ENCODE measurements at places on chromosomes 1 and 21. TPM values are rescaled to one million over a fixed set of nuclear protein-coding genes. Genes with fewer than 3 reads are reported as not detected.
A peak's percentile ranks its signal among the peaks of the same experiment; 100 is the strongest.

- peaks cover 49% of the 10 kb centered on the region for H3K36me3 ChIP-seq
- DNase-seq = no peak
- H3K27ac ChIP-seq = no peak overlapping the region
- H3K4me1 ChIP-seq = peaks cover 2% of the 10 kb centered on the region
These were observed 22.6 kb downstream of the STX12 start for GRCh38 chr1:27795601-27796000.

- H3K4me3 ChIP-seq = no peak overlapping the region
- peaks cover 5% of the 10 kb centered on the region for H3K4me1 ChIP-seq
- H3K27ac ChIP-seq = no peak overlapping the region
- H3K36me3 ChIP-seq = peaks cover 76% of the 10 kb centered on the region
- no peak for DNase-seq
- no peaks in the 10 kb centered on the region for H3K27me3 ChIP-seq
These were observed 112.6 kb downstream of the MACF1 start for GRCh38 chr1:39317111-39317510.

DNA sequence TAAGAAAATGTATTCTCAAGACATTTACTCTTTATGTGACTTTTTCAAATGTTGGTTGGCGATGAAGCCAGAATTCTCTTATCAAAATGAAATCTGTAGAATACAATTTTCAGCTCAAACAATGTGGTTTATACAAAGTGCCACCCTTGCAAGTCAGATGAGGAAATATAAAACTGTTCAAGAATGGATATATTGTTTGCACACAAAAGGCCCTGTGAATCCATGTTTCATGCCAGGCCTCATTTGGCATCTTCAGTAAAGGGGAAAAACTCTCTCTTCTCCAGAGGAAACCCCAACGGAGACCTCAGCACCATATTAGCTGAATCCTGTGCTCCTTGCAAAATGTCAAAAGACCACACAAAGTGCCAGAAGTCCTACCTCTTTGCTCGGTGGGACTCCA is 310.4 kb downstream of the RRAGC start:
- no peak overlapping the region for H3K27ac ChIP-seq
- no peak overlapping the region for H3K4me3 ChIP-seq
- H3K36me3 ChIP-seq = no peaks in the 10 kb centered on the region
- no peaks in the 10 kb centered on the region for H3K4me1 ChIP-seq
- peaks cover 58% of the 10 kb centered on the region for H3K27me3 ChIP-seq

GRCh38 chr1:39690794-39691382 is 345 bp downstream of the HPCAL4 start:
- H3K36me3 ChIP-seq = no peaks in the 10 kb centered on the region
- peak overlapping the region; percentile 74 for H3K4me3 ChIP-seq
- no peak for DNase-seq
- peaks cover 22% of the 10 kb centered on the region for H3K4me1 ChIP-seq
- H3K27me3 ChIP-seq = peaks cover 57% of the 10 kb centered on the region

- H3K27ac ChIP-seq = no peak overlapping the region
- H3K4me1 ChIP-seq = peaks cover 36% of the 10 kb centered on the region
- no peaks in the 10 kb centered on the region for H3K27me3 ChIP-seq
These were observed 64.7 kb downstream of the MDM4 start for GRCh38 chr1:204580862-204581261.

GRCh38 chr1:165641231-165641987 is 10.4 kb downstream of the MGST3 start:
- peaks cover 21% of the 10 kb centered on the region for H3K4me1 ChIP-seq
- no peak overlapping the region for H3K27ac ChIP-seq
- H3K4me3 ChIP-seq = no peak overlapping the region
- no peaks in the 10 kb centered on the region for H3K27me3 ChIP-seq
- DNase-seq = no peak

- DNase-seq = no peak
- H3K4me3 ChIP-seq = no peak overlapping the region
- no peaks in the 10 kb centered on the region for H3K4me1 ChIP-seq
- no peak overlapping the region for H3K27ac ChIP-seq
- no peaks in the 10 kb centered on the region for H3K36me3 ChIP-seq
- H3K27me3 ChIP-seq = no peaks in the 10 kb centered on the region
These were observed 123.0 kb downstream of the LYPLAL1 start for GRCh38 chr1:219296430-219297355.

GRCh38 chr1:222310836-222311235 is 237.1 kb downstream of the HHIPL2 start:
- no peaks in the 10 kb centered on the region for H3K27me3 ChIP-seq
- no peak overlapping the region for H3K4me3 ChIP-seq

DNA sequence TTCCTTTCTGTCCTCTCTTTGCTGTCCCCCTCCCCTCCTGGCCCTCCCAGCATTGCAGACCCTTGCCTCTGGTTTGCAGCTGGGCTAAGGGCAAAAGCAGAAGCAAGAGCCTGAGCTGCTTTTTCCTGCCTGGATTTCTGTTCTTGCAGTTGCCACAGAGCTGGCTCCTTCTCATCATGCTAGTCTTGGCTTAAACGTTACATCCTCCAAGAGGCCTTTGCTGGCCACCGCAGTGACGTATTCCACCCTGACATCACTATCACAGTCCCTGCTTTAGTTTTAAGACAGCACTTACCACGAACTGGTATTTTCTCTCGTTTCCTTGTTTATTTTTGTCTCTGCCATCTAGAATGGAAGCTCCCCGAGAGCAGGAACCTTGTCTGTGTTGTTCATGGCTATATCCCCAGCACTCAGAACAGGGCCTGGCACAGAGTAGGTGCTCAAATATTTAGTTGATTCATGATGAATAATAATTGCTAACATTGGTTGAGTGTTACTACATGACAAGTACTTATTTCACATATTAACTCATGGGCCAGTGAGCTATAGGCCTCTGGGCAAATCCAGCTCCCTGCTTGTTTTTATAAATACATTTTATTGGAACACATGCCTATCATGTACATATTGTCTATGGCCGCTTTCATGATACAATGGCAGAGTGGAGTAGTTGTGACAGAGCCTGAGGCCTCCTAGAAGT is 13.2 kb upstream of the CSF1 start:
- no peaks in the 10 kb centered on the region for H3K27me3 ChIP-seq
- peaks cover 21% of the 10 kb centered on the region for H3K4me1 ChIP-seq
- no peaks in the 10 kb centered on the region for H3K36me3 ChIP-seq
- no peak overlapping the region for H3K4me3 ChIP-seq
- DNase-seq = no peak
- peak overlapping the region; percentile 26 for H3K27ac ChIP-seq

- H3K4me1 ChIP-seq = no peaks in the 10 kb centered on the region
- peaks cover 15% of the 10 kb centered on the region for H3K27me3 ChIP-seq
- no peak overlapping the region for H3K27ac ChIP-seq
- no peak for DNase-seq
These were observed 147.5 kb downstream of the PTPRU start for GRCh38 chr1:29383746-29384371.

DNA sequence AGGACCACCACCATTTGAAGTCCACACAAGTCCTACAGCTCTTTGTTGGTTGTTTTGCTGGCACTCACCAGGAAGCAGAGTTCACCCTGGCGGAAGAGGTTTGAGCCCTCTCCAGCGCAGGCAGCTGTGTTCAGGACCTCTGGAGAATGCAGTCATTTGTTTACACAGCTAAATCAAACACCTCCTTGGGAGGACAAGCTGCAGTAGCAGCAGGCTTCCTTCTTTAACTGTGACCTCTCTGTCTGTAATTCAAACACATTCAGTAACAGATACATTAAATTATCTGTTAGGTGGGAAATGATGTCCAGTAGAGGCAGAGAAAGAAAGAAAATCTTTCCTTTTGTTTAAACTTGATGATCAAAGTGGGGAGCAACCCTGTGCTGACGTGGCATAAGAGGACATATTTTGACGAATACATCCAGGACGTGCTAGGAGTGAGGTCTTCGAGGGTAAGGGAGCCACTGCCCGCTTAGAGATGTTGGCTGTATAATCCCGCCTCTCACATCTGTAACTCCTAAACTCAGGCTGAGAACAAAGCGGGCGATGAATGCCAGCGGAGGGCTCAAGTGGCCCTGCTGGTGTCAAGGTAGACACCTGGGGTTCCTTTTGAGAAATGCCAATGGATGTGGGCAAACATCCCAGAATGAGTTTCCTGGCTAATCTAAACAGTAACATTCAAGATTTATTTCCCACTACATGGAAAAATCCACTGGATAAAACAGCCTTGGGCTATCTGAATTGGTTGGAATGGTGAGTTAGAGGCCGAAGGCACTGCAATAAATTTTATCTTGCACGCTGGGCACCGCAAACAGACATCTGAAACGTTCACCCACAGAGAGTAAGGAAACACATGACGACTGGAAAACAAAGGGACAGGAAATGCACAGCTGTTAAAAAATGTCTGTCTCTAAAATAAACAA is 51.7 kb downstream of the ABCA4 start:
- no peaks in the 10 kb centered on the region for H3K36me3 ChIP-seq
- H3K27ac ChIP-seq = no peak overlapping the region
- no peak overlapping the region for H3K4me3 ChIP-seq
- DNase-seq = no peak

GRCh38 chr1:81619156-81619555 is 181.6 kb upstream of the ADGRL2 start:
- no peaks in the 10 kb centered on the region for H3K4me1 ChIP-seq
- H3K27me3 ChIP-seq = no peaks in the 10 kb centered on the region
- no peak overlapping the region for H3K27ac ChIP-seq

SELE gene
- total RNA-seq = not detected

OR2M3 gene
- total RNA-seq = not detected

FNDC10 gene
- 9.3 TPM for total RNA-seq
